ENCODE measurements at places on chromosomes 2 and 18.

GRCh38 chr18:8036551-8036950, 469.4 kb downstream of the PTPRM start:
- no peak for DNase-seq

DNA sequence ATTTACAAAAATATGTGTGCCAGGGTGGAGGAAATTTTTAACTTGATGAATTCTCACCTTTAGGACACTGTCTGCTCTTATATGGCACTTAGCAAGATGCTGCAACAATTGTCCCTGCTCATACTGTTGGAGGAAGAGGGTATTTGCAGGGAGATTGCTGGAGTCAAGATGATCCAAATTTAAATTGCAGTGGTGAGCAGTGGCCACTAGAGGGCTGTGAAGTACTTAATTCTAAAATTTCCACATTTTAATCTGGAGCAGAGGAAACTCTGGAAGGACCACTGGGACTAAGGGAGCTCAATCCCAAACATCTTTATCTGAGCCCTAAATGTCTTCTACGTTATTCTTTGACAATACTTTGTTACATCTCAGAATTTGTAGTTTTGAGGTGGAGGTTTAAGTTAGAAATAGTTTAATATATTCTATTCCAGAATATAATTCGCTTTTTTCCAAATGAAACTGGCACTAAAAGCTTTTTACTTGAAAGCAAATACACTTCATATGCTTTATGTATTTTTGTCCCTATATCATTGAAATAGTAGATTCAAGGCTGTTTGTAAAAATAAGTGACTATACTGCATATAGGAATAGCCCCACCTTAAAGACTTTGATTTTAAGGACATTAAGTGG, 33.0 kb upstream of the PTH2R start:
- DNase-seq, result no peak

- no peak for DNase-seq
Measured at GRCh38 chr2:210199186-210199765, 26.0 kb downstream of the ACADL start.

DNA sequence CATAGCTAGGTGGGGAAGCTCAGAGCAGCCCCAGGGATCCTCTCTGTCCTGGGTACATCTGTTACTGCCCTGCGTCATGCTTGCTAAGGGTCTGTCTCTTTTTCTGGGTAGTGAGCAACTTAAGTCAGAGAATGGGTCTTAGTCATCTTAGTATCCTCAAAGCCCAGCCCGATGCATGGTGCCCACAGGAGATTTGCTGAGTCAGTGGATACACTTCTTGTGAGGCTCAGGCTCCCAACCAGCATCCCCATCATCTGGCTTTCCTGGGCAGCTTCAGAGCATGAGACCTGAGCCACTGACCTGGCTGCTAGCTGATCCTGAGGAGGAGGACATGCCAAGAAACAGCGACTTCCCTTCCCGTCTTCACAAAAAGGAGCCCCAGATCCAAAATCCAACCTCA, 10.0 kb downstream of the FOXI3 start:
- peak; percentile 43 for DNase-seq

DNA sequence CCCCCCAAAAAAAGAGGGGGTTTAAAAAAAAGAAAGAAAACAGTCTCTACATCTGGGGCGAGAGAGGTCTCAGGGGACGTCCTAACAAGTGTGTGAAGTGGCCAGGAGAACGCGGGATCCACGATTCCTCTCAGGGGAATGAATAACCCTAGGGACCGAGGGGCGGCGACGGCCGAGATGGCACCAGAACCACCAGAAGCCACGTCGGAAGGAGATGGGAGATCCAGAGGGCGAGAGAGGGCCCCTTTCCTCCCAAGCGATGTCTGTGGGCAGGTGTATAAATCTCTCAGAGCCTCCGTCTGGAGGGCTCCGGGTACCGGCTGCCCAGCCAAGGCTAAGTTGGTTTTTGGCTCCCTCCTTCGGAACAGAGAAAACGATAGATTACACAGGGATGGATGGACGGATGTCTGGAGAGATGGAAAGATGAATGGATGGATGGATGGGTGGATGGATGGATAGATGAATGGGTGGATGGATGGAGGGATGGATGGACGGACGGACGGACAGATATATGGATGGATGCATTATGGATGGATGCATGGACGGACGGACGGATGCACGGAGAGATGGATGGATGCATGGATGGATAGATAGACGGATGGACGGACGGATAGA, 1.7 kb downstream of the EPHA4 start:
- DNase-seq, result no peak

Measured in chondrocyte (in vitro differentiated cells).